Glomerular endothelial cell (primary cell): ENCODE measurements at places on chromosomes 5 and 9. TPM values are rescaled to one million over a fixed set of nuclear protein-coding genes. Genes with fewer than 3 reads are reported as not detected.

DNA sequence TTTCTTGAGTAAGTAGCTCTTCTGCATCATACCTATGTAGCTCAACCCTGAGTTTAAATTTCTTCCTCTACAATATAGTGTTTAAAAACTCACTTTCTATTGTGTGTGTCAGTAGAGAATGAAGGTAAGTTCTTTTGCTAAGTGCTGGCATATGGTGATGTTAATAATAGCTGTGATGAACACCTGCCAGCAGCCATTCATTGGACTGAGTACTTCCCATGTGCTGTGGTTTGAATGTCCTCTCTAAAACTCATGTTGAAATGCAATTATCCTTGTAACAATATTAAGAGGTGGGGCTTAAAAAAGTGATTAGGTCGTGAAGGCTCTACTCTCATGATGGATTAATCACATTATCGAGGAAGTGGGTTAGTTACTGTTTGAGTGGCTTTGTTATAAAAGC lies 645.2 kb upstream of the RGMB start:
- no peak for DNase-seq

DNA sequence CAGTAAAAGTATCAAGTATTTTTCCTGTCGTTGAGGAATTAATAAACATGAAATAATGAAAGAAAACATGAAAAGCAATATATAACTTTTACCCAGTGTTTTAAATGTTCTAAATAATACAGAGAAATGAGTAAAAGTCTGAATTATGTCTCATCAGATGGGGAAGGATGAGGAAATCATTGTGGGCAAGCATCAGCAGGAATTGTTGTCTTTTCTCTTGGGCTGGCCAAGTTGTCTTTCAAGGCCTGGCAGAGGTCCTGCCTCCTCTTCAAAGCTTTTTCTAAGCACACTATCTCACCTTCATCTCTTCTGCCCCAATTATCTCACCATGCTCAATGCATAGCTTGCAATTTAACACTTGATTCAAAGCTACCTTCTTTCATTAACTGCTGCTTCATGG lies 41.9 kb downstream of the MOCS2 start:
- DNase-seq: no peak

GRCh38 chr5:92917044-92917443 lies 664.0 kb downstream of the NR2F1-AS1 start:
- DNase-seq: no peak

- no peak for DNase-seq
Observed at GRCh38 chr9:89603767-89604665, 796 bp upstream of the GADD45G start.

- no peak for DNase-seq
Observed at GRCh38 chr5:9776525-9776924, 146.4 kb upstream of the TAS2R1 start.

- no peak for DNase-seq
Observed at GRCh38 chr9:34809504-34810186, 99.7 kb upstream of the CCL21 start.

DNA sequence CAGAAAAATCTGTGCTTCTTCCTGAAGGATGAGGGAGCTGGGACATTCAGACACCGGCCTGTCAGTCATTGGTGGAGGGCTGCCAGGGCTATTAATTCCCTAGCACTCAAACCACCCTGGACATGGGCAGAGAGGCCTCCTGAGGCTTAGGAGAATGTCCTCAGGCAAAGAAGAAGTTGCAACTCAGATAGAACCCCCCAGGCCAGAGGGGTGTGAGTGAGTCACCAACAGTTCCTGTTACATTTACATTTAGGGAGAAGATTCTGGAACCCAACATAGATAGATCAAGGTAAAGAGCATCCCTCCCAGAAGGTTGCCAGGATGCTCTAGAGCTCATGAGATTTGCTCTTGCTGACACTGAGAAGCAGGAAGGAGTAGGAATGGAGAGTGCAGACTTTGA lies 29.2 kb upstream of the SYK start:
- no peak for DNase-seq

DNA sequence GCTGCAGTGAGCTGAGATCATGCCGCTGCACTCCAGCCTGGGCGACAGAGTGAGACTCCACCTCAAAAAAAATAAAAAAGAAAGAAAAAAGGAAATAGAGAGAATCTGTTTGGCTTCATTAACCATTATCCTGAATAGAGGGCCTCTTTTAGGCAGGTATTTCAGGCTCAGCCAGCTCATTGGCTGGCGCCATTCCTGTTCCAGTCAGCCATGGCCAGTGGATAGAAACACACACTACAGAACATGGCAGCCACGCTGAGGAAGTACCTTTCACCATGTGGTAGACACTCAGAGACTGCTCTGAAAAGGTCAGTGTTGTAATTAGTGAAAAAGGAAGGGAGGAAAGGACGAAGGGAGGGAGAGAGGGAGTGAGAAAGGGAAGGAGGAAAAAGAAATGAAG lies 340.0 kb upstream of the ACTBL2 start:
- no peak for DNase-seq

DNA sequence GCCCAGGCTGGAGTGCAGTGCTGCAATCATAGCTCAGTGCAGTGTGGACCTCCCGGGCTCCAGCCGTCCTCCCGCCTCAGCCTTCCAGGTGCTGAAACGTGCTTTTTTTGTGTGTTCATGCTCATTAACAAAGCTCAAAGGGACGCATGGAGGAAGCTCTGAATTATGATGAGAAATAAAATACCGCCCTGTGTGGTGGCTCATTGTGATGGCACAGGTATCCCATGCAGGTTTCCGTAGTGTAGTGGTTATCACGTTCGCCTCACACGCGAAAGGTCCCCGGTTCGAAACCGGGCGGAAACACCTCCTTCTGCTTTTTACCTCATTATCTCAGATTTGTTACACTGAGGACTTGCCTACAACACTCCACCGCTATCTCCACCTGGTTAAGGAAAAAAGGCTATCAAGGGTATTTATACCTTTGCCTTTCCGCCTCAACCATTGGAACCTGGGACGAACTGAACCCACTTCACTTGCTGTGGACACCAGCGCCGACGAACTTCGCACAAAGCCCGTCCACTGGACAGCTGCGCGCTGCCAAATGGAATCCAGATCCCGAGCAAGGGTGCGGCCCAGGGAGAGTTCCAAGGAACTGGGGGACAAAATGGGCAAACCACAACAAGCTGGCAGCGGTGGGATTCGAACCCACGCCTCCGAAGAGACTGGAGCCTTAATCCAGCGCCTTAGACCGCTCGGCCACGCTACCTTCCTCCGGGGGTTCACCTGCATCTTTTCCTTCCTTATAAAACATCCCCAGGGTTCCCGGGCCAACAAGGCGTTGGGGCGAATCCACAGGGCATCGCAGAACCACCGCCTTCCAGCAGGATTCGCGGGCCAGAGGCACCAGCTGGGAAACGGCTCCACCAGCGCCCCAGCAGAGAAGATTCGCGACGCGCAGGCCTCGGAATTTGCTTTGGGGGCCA lies 26.3 kb downstream of the OR2V2 start:
- DNase-seq: no peak

- DNase-seq: no peak
Observed at GRCh38 chr5:171569065-171569712, 149.7 kb downstream of the FGF18 start.

GRCh38 chr5:97422678-97423077 lies 239.6 kb upstream of the RIOK2 start:
- DNase-seq: no peak

GRCh38 chr9:123611226-123611625 lies 255.2 kb downstream of the CRB2 start:
- no peak for DNase-seq

- no peak for DNase-seq
Observed at GRCh38 chr5:18010053-18010452, 375.8 kb downstream of the TAF11L14 start.

- DNase-seq: no peak
Observed at GRCh38 chr9:75039801-75040200, 11.7 kb upstream of the CARNMT1 start.

GRCh38 chr5:159017786-159018185 lies 81.9 kb downstream of the EBF1 start:
- DNase-seq: no peak

- no peak for DNase-seq
Observed at GRCh38 chr5:38803246-38803645, 42.6 kb upstream of the OSMR start.

DNA sequence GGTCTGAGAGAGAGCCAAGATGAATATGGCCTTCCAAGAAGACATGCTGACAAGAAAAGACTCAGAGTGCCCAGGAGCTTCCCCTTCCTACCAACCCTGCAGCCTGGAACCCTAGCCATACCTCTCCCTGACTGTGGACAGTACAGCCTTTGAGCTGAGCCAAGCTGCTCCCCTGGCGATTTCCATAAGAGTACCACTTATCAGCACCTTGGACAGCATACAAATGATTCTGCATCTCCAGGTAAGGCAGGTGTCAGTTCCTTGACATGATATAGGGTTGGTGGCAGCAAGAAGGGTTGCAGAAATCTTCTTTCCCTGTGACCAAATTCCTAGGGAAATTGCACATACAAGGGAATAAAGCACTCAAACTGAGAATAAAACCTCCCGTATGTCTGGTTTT lies 58.3 kb downstream of the MFAP3 start:
- DNase-seq: no peak

DNA sequence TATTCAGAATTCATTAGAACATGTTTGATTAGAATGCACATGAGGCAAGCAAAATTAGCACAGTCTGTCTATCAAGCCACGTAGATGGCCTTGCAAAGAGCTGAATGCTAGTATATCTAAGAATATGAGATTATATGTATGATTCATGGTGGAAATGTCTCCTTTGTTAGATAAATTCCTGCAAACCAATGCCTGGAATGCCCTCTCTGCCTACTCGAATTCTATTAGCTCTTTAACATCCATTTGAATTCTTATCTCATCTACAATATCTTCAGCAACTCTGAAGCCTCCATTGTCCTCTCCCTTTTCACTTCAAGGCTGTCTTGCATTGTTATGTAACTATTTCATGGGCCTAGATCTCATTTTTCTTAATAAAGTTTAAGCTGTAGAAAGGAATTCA lies 205.5 kb downstream of the TMC1 start:
- DNase-seq: no peak

GRCh38 chr9:12997009-12997408 lies 222.2 kb downstream of the LURAP1L start:
- no peak for DNase-seq

DNA sequence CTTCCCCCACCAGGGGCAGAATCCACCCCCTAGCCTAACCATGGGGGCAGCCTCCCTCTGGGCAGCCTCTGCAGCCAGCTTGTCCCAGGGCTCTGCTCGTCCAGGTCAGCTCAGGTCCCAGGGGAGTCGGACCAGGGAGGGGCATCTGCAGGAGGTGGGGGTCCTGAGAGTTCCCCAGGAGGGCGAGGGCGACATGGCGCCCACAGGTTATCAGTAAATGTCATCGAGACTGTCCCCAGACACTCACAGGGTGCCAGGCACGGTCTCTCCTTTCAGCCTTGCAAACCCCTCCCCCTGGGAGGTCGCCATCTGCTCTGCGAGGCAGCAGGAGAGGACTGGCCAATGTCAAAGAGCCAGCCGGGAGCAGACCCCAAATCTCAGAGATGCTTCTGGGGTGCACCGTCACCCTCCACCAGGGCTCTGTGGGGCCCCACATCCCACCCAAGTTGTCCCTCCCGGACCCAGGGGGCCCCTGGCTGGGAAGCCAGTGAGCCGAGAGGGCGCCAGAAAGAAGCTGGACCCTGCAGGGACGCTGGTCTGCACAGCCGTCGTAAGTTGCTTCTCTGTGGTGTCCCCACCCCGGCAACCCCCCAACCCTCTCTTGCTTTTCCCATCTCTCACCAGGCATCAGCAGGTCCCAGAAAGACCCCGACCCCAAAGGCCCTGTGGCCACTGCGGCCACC lies 69.3 kb downstream of the NTNG2 start:
- DNase-seq: no peak

The BTNL3 gene
- total RNA-seq: not detected in 2 replicates

The TMEM171 gene
- total RNA-seq: 1.7 and 2.3 TPM in 2 replicates

The NOTCH1 gene
- 114 and 284 TPM in 2 replicates for total RNA-seq

The SLC46A2 gene
- not detected in 2 replicates for total RNA-seq

The PCDHGA11 gene
- total RNA-seq: 12.3 and 17.5 TPM in 2 replicates

The ZNF782 gene
- total RNA-seq: 2.6 and 4.2 TPM in 2 replicates

The GADD45G gene
- total RNA-seq: 0.35 and 0.97 TPM in 2 replicates

The TMEM252 gene
- not detected in 2 replicates for total RNA-seq

The SAXO1 gene
- not detected in 2 replicates for total RNA-seq
